Left renal pelvis (tissue), 4 donors: ENCODE measurements at places on chromosomes 5 and 9. TPM values are rescaled to one million over a fixed set of nuclear protein-coding genes. Genes with fewer than 3 reads are reported as not detected.

N4BP3 gene
- 4.0 TPM for polyA plus RNA-seq

CD180 gene
- polyA plus RNA-seq = 2.0 TPM

KIF24 gene
- 6.8 TPM for polyA plus RNA-seq

ZNG1F gene
- polyA plus RNA-seq = 18.9 TPM

F2RL2 gene
- polyA plus RNA-seq = 0.47 TPM

PCDHA3 gene
- polyA plus RNA-seq = 0.27 TPM

JMY gene
- polyA plus RNA-seq = 26.7 TPM

KCNT1 gene
- 0.07 TPM for polyA plus RNA-seq

- no peak for DNase-seq
Measured at GRCh38 chr9:93948441-93949072, 6.6 kb downstream of the BARX1 start.

GRCh38 chr5:30752015-30752414, 441.5 kb upstream of the CDH6 start:
- no peak for DNase-seq

DNA sequence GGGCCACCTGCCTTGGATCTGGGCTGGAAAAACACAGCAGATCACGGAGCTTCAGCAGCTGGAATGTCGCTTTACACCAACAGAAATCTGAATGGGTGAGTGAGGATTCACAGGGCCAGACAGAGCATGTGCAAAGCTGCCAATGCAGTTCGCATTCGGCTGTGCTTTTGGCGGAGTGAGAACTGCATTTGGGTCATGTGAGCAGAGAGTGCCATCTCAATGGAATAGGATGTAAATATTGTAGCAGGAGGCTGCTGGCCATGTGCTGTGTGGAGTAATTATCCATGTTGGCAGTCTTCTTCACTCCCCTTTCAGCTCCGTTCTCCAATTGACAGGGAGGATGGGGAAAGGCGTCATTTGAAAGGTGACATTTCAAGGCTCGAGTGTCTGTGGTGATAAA, at the start of gene ANKRD55:
Gene ANKRD55, minus strand, starts transcription at position 101 of the 400 bp plus-strand sequence. CDS start 417 bp downstream, outside the sequence.
- no peak for DNase-seq

DNA sequence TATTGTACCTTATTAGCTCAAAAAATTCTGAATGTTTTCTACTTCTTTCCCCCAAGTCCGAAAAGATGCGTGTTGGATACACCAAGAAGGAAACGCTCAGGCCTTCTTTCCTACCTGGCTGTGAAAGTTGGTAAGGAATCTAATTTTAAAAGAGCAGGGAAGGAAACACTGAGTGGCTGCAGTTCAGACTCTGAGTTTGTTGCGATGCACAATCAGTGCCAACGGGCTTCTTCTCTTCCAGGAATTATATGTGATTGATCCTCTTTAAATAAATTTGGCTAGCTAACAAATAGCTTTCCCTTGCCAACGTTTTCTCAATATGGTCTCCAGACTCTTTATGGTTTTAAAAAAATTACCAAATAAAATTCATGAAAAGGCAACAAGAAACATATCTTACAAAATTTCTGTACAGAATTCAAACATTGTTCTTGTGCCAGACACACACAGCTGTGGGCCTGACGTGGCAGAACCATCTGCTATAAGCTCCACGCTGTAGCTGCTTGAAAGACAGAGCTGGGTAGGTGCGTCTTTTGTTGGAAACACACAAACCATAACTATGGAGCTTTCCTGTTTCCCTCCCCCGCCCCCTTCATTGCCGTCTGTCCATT, 493.1 kb downstream of the ZNF608 start:
- DNase-seq = no peak

- no peak for DNase-seq
Measured at GRCh38 chr5:139763280-139763929, 32.2 kb upstream of the PSD2 start.

DNA sequence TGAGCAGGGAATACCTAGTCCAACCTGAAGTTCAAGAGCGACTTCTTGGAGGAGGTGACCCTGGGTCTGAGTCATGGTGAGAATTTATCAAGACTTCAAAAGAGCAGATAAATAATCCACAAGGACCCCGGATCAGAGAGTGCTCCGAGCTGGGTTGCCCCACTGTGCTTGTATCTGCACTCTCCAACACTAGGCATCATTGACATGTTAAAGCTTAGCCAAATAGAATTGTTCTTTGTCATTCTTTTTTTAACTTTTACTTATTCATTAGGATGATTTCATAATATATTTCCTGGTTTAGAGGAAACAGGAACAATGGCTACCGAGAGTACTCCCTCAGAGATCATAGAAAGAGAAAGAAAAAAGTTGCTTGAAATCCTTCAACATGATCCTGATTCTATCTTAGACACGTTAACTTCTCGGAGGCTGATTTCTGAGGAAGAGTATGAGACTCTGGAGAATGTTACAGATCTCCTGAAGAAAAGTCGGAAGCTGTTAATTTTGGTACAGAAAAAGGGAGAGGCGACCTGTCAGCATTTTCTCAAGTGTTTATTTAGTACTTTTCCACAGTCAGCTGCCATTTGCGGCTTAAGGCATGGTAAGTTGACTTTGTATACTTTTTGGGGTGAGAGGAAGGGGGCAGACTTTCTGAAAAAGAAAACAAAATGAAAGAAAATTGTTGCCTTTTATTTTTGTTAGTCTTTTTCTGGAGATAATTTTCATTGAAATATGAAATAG, at the start of gene CARD6:
Gene CARD6, plus strand, starts transcription at position 300 of the 738 bp plus-strand sequence. Its CDS starts 16 bp downstream, at position 316.
- no peak for DNase-seq

GRCh38 chr9:110199643-110200042, 8.3 kb downstream of the C9orf152 start:
- DNase-seq = no peak

- no peak for DNase-seq
Measured at GRCh38 chr5:172816925-172817562, 17.0 kb upstream of the ERGIC1 start.

DNA sequence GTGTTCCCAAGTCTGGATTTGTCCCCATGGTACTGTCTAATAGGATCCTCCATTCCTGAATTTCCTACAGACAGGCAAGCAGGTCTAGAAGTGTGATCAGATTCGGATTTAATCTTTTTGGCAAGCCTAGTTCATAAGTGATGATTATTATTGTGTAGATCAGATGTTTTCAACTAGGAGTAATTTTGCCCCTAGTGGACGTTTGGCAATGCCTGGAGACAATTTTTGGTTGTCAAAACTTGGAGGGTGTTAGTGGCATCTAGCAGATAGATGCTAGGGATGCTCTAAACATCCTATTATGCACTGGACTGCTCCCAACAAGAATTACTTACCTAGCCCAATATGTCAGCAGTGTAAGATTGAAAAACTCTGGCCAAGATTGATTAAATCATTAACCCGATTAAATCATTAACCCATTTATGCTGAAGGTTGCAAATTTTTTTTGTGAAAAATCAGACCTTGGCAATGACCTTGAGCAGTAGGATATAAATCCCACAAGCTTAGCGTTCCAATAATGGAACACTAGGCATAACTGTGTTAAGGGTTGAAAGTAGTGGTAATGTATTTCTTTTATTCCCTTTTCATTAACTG, 28.2 kb downstream of the TCERG1 start:
- no peak for DNase-seq

DNA sequence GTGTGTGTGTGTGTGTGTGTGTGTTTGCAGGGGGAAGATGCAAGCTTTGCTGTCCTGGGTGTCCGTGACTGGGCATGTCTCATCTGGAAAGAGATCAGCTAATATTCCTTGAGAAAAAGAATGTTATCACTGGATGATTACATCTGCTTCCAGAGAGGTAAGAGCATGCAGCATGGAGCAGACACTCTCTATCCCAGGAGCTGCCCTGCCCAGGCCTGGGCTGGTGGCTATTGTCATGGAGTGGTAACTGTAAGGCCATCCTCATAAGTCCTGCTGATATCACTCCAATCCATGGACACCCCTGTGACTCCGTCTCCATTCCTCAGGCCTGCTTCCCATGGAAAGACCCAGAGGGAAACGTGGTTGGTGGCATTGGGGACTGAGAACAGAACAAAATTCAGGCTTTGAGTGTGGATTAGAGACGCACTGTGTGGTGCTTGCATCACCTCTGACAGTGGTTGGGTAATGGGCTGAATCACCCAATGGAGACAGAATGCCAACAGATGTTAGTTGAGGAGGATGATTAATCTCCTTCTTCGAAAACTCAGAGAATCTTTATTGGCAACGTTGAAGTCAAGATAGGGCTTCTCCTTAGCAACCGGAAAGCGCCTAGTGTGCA, 52.0 kb upstream of the KCNIP1 start:
- no peak for DNase-seq

- no peak for DNase-seq
Measured at GRCh38 chr9:114046875-114047274, 31.2 kb downstream of the AMBP start.

- DNase-seq = no peak
Measured at GRCh38 chr5:82174128-82174918, 103.8 kb downstream of the RPS23 start.

DNA sequence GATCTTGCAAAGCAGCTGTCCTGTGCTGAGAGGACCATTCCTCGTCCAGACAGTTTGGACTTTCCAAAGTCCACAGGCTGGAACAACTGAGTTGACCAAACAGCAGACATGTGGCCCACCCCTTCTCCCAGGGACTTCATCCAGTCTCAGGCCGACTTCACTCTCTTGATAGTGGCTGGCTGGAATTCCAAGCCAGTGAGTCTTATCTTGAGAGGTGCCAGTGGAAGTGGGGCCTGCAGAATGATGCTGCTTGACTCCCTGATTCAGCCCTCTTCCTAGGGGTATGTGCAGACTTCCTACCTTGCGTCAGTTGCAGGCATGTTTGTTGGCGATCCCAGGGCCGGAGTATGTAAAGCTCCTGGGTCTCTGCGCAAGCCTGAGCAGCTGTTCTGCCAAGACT, 131.4 kb upstream of the TSLP start:
- no peak for DNase-seq

DNA sequence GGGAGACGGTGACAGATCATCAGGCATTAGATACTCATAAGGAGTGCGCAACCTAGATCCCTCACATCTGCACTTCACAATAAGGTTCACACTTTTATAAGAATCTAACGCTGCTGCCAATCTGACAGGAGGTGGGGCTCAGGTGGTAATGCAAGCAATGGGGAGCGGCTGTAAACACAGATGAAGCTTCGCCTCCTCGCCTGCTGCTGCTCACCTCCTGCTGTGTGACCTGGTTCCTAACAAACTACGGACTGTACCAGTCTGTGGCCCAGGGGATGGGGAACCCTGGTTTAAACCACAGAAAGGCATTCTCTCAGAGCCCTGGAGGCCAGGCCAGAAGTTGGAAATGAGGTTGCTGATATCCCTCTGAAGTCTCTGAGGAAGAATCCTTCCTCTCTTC, 323.6 kb downstream of the DRD1 start:
- DNase-seq = no peak

GRCh38 chr9:18365651-18366050, 108.3 kb upstream of the ADAMTSL1 start:
- no peak for DNase-seq

DNA sequence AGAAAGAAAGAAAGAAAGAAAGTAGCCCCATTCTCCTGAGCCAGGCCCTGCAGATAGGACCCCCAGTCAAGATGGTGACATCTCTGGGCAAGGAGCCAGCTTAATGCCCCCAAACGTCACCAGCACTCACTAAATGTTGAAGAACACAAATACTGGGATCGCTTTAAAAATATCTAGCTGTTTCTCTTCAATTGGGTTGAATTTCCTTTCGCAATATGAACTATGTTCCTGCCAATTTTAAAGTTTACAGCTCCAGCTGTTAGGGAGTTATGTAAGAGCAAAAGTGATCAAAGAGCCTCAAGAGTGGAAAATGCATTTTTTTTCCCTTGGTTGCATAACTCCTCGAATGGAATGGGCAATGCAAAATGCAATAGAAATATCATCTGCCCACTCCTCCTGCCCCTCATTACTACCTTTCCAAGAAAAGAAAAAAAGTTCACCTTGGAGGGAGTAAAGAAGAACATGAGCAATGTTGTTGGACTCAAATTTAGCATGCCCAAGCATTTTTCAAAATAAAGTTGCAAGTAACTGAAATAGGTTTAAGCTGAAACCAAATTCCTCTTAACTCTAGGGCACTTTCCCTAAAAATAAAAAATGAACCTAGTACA, 244.2 kb upstream of the PIK3R1 start:
- DNase-seq = no peak

- DNase-seq = no peak
Measured at GRCh38 chr5:165309446-165309845, 1804.0 kb downstream of the MAT2B start.

- DNase-seq = no peak
Measured at GRCh38 chr5:57650360-57651069, 167.9 kb upstream of the ACTBL2 start.
